Chondrocyte (in vitro differentiated cells): ENCODE measurements at places on chromosomes 7 and 10. TPM values are rescaled to one million over a fixed set of nuclear protein-coding genes. Genes with fewer than 3 reads are reported as not detected.

- peak overlapping the region; percentile 99 for H3K27ac ChIP-seq
- DNase-seq: no peak
- H3K27me3 ChIP-seq: no peaks in the 10 kb centered on the region
- no peaks in the 10 kb centered on the region for H3K36me3 ChIP-seq
- peaks cover 30% of the 10 kb centered on the region for H3K4me1 ChIP-seq
Measured at GRCh38 chr10:31930023-31930751, 1.6 kb upstream of the ARHGAP12 start.

- H3K27me3 ChIP-seq: peaks cover 19% of the 10 kb centered on the region
- no peak for DNase-seq
- no peak overlapping the region for H3K27ac ChIP-seq
- H3K36me3 ChIP-seq: no peaks in the 10 kb centered on the region
- H3K4me3 ChIP-seq: no peak overlapping the region
- no peaks in the 10 kb centered on the region for H3K4me1 ChIP-seq
Measured at GRCh38 chr7:133197972-133198544, 54.8 kb upstream of the EXOC4 start.

- peak; percentile 75 for DNase-seq
- H3K27ac ChIP-seq: no peak overlapping the region
Measured at GRCh38 chr7:27158436-27159265, 2.2 kb upstream of the HOXA7 start.

DNA sequence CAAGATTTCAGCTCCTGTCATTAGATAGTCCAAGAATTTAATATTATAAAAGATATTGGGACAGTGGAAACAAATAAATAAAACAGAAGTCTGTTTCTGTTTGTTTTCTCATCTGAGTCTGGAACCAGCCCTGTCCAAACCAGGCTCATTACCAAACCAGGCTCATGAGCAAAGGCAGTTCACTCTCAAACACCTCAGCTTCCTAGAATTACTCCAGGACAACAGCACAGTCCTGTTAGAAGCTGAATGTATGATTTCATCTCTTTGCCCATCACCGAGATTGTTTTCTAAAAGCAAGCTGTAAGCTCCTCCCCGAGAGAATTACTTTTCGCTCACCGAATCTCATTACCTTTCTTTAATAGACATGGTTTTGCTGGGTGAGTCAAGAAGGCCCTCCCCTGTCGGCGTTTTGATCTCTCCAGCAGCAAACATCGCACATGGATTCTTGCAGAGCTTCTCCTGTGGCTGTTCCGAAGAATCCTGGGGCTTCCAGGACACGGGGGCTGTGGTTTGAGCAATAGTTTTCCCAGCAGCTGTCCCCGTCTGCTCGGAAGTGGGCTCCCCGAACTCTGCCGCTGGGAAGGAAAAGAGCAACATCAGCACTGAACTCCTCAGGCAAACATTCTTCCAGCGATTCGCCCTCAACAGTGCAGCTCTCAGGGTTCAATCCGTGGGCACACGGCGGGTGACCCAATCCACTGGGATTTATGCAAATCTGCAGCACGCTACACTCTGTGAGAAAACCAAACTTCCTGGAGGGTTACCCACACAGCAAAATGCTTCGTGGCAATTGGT is 112.5 kb downstream of the SVIL start:
- peak overlapping the region; percentile 91 for H3K27ac ChIP-seq
- peak overlapping the region; percentile 68 for H3K4me3 ChIP-seq
- peaks cover 21% of the 10 kb centered on the region for H3K36me3 ChIP-seq
- peaks cover 22% of the 10 kb centered on the region for H3K4me1 ChIP-seq

- H3K4me1 ChIP-seq: peaks cover 50% of the 10 kb centered on the region
- no peak for DNase-seq
- peak overlapping the region; percentile 99 for H3K27ac ChIP-seq
- no peaks in the 10 kb centered on the region for H3K36me3 ChIP-seq
- peak overlapping the region; percentile 26 for H3K4me3 ChIP-seq
Measured at GRCh38 chr7:22718200-22718711, 8.7 kb upstream of the IL6 start.

- H3K27me3 ChIP-seq: peaks cover 28% of the 10 kb centered on the region
- H3K36me3 ChIP-seq: peaks cover 8% of the 10 kb centered on the region
- no peak overlapping the region for H3K27ac ChIP-seq
- no peaks in the 10 kb centered on the region for H3K4me1 ChIP-seq
- no peak for DNase-seq
Measured at GRCh38 chr7:157035302-157035701, 24.8 kb upstream of the MNX1 start.

DNA sequence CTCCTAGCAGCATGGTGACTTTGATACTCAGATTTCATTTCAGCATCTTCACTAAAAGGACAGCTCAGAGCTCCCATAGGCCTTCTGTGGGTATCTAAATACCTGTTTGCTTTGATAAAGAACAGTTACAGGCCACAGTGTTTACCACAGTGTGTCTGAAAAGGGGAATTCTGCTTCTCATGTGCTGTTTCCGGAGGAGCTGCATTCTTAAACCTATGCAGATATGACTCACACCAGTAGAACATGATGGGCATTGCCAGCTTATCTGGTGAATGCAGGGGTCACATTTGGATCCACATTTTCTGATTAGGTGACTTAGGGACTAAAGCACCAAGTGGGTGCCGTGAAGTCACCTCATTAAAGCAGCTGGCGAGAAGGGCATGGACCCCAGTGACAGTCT is 52.6 kb downstream of the TRRAP start:
- H3K27me3 ChIP-seq: no peaks in the 10 kb centered on the region
- H3K4me1 ChIP-seq: no peaks in the 10 kb centered on the region
- no peak overlapping the region for H3K4me3 ChIP-seq
- H3K27ac ChIP-seq: no peak overlapping the region

DNA sequence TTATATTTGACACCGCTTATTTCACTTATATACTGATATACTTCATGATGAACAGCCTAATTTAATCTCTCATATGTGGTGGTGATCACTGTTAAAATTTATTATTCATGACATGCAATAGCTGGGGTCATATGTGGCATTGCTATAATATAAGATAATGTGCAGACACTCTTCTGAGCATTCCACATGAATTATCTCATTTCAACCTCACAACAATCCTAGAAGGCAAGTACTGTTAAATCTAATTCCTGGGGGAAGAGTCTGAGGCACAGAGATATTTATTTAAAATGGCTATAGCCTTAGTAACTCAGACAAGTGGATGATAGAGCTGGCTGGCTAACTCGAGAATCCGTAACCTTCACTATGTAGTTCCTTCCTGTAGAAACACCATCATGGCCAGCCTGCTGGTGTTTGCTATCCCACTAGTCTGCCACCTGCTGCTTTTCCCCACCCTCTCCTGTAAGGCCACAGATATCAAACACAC is 46.6 kb upstream of the A1CF start:
- DNase-seq: no peak
- peaks cover 16% of the 10 kb centered on the region for H3K27me3 ChIP-seq
- peaks cover 6% of the 10 kb centered on the region for H3K4me1 ChIP-seq
- H3K27ac ChIP-seq: no peak overlapping the region

DNA sequence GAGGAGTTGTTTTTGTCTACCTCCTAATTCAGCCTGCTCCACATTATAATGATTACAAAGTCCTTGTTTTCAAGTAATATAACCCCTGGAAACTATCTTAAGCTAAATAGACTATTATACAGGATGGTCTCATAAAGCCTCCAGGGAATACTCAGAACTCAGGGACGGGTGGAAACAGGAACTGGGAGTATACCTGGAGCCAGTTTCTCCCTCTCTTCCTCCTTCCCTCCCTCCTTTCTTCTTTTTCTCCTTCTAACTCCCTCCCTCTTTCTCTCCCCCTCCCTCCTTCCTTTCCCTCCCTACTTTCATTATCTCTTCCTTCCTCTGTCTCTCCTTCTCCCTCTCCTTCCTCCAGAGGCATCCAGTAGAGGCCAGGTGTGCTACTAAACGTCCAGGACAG is 76.2 kb upstream of the PRR15 start:
- H3K4me3 ChIP-seq: no peak overlapping the region
- H3K4me1 ChIP-seq: peaks cover 64% of the 10 kb centered on the region
- H3K27ac ChIP-seq: peak overlapping the region; percentile 86
- no peaks in the 10 kb centered on the region for H3K27me3 ChIP-seq

DNA sequence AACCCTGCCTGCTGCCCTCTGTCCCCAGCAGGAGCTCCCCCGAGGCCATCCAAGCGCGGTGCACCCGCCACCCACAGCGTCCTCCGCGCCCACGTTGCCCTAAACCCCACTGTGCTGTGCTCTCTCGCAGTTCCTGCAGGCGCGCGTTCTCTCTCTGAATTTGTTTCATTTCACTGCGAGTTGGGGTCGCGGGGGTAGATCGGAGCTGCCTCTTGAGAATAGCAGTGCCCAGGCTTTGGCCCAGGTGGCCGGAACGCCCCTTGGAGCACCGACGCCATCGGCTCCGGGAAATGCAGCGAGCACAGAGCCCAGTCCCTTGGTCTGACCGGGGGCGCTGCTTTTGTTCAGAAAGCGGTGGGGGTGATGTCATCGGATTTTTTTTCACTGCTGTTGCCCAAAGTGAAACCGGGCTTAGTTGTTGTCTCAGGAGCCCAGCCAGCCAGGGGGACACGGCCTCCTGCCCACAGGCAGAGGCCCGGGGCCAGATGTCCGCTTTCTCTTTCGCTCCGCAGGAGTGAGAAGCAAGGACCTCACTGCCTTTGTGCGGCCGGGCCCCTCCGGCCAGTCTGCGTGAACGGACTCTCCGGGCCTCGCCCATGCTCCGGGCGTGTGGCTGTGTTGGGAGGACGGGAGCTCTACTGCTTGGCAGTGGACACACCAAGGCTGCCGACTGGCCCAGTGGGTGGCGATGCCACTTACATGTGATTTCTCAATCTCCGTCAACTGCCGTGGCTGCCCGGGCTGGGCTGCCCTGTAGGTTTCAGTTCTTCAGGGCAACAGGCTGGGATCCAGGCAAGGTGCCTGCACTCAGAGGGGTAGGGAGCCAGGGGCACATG is 43.1 kb downstream of the FOXK1 start:
- peak overlapping the region; percentile 99 for H3K27ac ChIP-seq
- no peaks in the 10 kb centered on the region for H3K27me3 ChIP-seq
- peaks cover 6% of the 10 kb centered on the region for H3K36me3 ChIP-seq
- peaks cover 75% of the 10 kb centered on the region for H3K4me1 ChIP-seq
- DNase-seq: no peak

GRCh38 chr7:68444042-68444441 is 1154.2 kb upstream of the AUTS2 start:
- H3K27ac ChIP-seq: no peak overlapping the region
- peaks cover 4% of the 10 kb centered on the region for H3K4me1 ChIP-seq
- peaks cover 1% of the 10 kb centered on the region for H3K36me3 ChIP-seq
- no peak for DNase-seq
- H3K27me3 ChIP-seq: peaks cover 4% of the 10 kb centered on the region

DNA sequence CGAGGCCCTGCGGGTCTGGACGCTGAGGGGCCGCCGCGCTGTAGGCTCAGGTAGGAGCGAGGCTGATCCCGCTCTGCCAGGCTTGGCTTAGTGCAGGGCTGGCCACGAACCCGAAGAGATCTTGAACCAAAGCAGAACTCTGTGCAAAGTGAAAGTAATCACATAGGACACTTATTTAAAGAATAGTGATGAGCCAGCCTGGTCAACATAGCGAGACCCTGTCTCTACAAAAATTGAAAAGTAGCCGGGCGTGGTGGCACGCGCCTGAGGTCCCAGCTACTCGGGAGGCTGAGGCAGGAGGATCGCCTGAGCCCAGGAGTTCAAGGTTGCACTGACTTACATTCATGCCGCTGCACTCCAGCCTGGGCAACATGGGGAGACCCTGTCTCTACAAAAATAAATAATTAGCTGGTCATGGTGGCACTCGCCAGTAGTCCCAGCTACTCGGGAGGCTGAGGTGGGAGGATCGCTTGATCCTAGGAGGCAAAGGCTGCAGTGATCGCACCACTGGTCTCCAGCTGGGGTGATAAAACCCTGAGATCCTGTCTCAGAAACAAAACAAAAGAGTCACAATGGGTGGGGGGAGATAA is 541 bp downstream of the ZSCAN25 start:
- peak overlapping the region; percentile 95 for H3K4me3 ChIP-seq
- peaks cover 29% of the 10 kb centered on the region for H3K4me1 ChIP-seq
- peak overlapping the region; percentile 89 for H3K27ac ChIP-seq

- H3K27ac ChIP-seq: peak overlapping the region; percentile 96
- no peaks in the 10 kb centered on the region for H3K27me3 ChIP-seq
- peaks cover 2% of the 10 kb centered on the region for H3K36me3 ChIP-seq
- no peak for DNase-seq
- H3K4me3 ChIP-seq: peak overlapping the region; percentile 10
Measured at GRCh38 chr7:4665661-4666060, 16.4 kb upstream of the FOXK1 start.

- no peak overlapping the region for H3K4me3 ChIP-seq
- H3K27me3 ChIP-seq: no peaks in the 10 kb centered on the region
- no peak overlapping the region for H3K27ac ChIP-seq
- H3K36me3 ChIP-seq: no peaks in the 10 kb centered on the region
- no peaks in the 10 kb centered on the region for H3K4me1 ChIP-seq
- no peak for DNase-seq
Measured at GRCh38 chr7:157841773-157842370, 505.1 kb downstream of the DNAJB6 start.

DNA sequence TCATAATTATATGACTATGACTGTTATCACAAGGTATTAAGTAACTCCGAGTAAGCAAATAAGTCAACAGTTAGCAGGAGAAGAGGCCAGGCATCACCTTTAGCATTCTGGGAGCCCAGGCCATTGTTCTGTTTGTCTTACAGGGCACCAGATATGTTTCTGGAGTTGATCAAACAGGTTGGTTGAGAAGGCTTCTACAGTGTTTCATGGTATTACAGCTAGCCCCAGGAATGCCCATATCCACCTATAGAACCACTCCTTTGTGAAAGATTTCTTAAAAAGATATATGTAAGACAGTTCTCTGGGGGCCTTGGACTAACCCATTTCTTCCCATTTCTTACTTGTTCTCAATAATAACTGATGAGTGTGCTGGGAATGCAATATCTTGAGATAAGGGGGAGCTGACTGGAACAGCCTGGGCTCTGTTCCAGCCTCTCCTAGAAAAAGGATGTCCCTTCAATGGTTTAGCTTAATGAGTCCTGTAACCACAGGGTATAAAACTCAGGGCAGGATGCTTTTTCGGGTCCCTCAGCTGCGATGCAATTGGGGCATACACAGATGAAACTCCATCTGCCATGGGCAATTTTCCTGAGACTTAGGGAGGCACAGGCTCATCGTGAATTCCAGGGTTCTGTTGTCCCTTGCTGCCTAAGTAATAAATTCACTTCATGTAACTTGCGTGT is 286.4 kb downstream of the BAMBI start:
- no peak for DNase-seq
- peaks cover 5% of the 10 kb centered on the region for H3K4me1 ChIP-seq
- H3K4me3 ChIP-seq: no peak overlapping the region
- no peaks in the 10 kb centered on the region for H3K36me3 ChIP-seq
- no peaks in the 10 kb centered on the region for H3K27me3 ChIP-seq

The GCK gene
- 0.31 to 0.44 TPM (median 0.37 TPM) in 3 replicates for total RNA-seq

The PIK3AP1 gene
- total RNA-seq: 9.7 to 12.4 TPM (median 9.9 TPM) in 3 replicates

The ATRNL1 gene
- total RNA-seq: 65.1 to 99.7 TPM (median 66.0 TPM) in 3 replicates

The LRRN3 gene
- 0.65 to 1.3 TPM (median 0.74 TPM) in 3 replicates for total RNA-seq

The SOSTDC1 gene
- not detected in 3 replicates for total RNA-seq

The FAS gene
- total RNA-seq: 11.2 to 11.6 TPM (median 11.5 TPM) in 3 replicates

The AKR1B15 gene
- not detected in 3 replicates for total RNA-seq

The CLCN1 gene
- not detected in 3 replicates for total RNA-seq

The OR2A1 gene
- total RNA-seq: not detected in 3 replicates

The CALML3 gene
- total RNA-seq: not detected in 3 replicates

The PRRT4 gene
- total RNA-seq: 0.42 to 1.4 TPM (median 0.46 TPM) in 3 replicates

The ANKRD2 gene
- total RNA-seq: 0.46 to 0.60 TPM (median 0.54 TPM) in 3 replicates

The PNLIPRP2 gene
- total RNA-seq: not detected in 3 replicates
